ENCODE measurements at places on chromosomes 1 and 21.

DNA sequence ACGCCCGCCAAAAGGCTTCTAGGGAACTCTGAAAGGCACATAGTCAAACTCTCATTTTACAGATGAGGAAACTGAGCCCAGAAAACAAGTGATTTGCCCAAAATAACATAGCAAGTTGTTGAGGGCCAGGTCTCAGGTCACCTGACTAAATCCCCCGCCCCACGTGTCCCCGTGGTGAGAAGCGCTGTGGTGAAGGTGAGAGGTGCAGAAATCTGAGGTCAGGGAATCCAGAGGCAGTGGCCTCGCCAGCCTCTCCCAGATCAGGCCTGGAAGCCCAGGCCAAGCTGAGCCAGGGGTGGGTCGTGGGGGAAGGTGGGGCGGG, 5.1 kb downstream of the HDGF start:
- no peak for DNase-seq

DNA sequence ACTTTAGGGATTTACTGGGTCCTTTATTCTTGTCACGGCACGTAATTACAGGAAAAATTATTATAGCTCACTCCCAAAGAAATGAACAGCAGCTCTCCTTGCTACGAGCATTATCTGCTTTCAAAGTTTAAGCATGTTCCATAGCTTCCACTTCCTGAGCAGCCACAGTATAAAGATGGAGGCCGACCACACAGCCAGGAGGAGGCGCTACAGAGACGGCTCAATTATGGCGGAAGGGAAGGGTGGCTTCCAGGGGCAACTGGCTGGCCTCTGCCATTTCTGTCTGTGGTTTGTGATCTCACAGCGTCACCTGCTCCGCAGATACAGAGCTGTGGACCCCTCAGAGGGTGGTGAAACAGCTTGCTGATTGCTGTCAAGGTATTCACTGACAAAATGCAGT, 212.3 kb upstream of the GREM2 start:
- DNase-seq, result no peak

DNA sequence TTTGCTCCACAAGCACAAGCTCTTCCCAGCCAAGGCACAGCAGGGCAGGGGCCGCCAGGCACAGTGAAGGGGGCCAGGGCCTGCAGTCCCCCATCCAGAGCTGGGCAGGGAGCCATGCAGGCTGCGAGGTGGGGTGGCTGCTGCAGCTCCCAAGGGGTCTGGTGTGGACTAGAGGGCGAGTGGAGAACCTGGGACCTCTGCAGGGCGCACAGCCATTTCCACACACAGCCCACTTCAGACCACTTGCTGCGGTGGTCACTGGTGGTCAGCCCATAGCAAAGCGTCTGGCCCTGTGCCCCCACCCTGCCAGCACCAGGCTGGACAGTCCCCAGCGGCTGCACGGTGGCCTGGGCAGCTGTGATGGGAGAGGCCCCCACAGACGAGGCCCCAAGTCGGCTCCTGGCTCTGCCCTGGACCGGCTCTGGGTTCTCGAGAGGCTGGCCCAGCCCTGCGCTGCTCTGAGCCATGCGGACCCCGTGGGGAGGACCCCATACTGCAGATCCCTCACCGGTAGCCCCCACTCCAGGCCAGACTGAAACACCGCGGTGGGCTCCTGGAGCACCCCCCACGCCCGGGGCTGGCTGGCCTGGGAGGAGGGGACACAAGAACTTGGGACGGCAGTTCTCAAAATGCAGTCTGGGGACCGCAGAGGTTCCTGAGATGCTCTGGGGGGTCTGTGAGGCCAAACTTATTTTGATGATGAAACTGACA, 47.1 kb upstream of the COL6A2 start:
- no peak for DNase-seq

GRCh38 chr21:43211760-43212115, 42.9 kb downstream of the CRYAA start:
- no peak for DNase-seq

DNA sequence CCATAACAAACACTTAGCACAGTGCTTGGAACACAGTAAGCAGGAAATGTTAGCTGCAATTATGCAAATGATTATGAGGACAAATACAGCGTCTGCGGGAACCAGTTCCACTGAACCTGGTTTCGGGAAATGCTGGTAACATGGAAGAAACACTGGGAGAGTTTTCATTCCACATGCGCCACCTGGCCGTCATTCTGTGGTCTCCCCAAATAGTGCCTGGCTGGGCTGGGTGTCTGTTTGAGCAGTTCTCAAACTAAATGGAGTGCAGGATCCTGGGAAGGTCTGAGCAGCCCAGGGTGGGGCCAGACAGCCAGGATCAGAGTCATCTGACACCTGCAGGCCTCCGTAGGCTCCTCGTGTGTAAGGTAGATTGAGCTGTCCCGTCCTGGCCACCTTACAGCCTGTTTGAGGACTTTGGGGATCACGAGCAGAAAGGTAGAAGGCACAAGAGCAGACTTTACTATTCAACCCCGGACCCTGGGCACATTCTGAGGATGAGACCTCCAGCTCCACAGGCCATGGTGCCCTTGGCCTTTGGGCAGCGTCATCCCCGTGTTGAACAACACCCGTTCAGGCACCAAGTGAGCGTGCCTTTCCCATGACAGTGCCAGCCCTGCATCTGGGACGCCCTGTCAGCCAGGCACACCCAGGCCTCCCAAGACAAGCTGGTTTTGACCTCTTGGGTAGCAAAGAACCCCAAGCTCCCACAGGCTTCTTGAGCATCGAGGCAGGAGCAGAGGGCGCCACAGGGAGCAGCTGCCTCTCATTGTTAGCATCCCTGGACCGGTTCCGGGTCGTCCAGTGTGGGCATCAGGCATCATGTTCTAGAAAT, 101.9 kb downstream of the PRDM2 start:
- DNase-seq, result no peak

GRCh38 chr1:238954865-238955264, 431.5 kb upstream of the CHRM3 start:
- no peak for DNase-seq

GRCh38 chr1:35715568-35716002, 3.1 kb downstream of the C1orf216 start:
- DNase-seq, result peak; percentile 58

DNA sequence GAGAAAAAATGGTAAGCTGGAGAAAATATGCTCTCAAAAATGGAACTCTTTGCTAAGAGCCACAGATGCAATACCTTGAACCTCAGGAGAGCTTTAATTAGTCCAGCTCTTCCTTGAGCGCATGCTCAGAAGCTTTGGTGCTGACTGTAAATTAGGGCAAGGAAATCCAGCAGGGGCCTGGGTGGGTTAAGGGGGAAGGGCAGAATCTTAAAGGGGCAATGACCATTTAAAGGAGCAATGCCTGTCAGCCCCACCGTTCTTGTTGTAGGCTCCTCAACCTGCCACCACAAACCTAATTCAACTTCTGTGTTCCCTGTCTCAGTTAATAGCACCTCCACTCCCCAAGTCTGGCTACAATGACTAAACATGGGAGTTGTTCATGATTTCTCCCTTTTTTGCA, 6.8 kb upstream of the SLC22A15 start:
- DNase-seq, result no peak

GRCh38 chr1:25917996-25918395, 11.8 kb upstream of the STMN1 start:
- DNase-seq, result no peak

- no peak for DNase-seq
These were observed 6.3 kb downstream of the SLAMF1 start for GRCh38 chr1:160640359-160641123.

DNA sequence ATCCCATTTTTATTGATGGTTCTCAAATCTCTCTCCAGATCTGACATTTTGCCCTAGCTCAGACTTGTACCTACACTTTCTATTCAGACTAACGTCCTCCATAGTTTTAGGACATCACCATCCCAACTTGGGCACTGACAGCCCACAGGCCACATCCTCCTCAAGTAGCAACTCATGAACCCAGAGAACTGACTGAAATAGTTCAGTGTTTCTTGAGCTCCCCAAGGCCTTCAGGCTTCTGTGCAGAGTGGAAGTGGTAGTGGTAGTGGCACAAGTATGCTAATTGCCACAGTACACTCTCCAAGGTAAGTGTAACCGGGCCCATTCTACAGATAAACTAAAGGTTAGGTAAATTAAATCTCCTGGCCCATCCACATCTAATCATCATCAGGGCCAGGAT, 112.6 kb downstream of the SLC45A1 start:
- DNase-seq, result no peak

DNA sequence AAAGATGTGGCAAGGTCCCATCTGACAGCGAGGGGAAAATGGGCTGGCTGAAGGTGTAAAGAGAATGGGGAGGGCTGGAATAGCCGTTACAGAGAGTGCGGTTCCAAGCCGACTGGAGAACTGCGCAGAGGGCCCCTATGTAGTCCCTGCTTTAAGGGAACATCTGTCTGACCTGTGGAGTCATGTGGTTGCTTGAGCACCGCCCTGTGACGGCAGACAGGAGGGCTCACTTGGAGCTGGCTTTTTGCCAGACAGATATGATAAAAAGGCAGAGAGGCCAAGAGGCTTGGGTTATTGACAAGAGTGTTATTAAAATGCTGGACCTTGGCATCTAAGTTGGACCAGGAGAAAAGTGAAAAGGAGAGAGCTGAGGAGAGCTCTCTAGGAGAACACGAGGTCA, 5.9 kb upstream of the PTPRF start:
- no peak for DNase-seq

DNA sequence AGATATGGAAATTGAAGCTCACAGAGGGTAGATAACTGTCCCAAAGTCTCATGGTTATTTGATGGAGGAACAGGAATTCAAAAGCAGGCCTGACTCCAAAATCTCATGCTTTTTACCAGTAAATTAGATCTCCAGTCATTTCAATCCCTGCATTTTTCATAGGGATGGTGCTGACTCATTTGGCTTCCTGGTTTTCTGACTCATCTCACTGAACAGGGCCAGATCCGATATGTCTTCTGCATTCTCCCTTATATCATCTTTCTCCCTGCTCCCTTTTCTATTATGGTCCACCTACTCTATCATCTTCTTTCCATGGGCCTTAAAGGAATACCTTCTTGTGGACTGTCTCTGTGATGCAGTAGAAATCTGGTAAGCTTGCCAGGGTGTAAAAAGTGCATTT, 187.2 kb downstream of the FGGY start:
- DNase-seq, result peak; percentile 14

DNA sequence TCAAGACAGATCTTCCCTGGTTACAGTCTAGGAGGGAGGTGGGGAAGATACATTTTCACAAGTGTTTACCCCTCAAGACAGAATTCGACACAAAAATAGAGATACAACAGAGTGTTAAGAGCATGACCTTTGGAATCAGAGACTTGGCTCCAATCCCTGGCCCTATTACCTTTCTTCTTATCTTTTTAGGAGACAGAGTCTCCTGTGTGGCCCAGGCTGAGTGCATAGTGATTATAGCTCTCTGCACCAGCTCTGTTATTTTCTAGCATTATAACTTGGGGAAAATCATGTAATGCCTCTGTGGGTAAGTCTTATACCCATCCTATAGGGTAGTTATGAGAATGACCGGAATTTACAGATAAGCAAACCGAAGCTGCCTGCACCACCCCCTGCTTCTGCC, 9.8 kb downstream of the NIPAL3 start:
- DNase-seq, result no peak

DNA sequence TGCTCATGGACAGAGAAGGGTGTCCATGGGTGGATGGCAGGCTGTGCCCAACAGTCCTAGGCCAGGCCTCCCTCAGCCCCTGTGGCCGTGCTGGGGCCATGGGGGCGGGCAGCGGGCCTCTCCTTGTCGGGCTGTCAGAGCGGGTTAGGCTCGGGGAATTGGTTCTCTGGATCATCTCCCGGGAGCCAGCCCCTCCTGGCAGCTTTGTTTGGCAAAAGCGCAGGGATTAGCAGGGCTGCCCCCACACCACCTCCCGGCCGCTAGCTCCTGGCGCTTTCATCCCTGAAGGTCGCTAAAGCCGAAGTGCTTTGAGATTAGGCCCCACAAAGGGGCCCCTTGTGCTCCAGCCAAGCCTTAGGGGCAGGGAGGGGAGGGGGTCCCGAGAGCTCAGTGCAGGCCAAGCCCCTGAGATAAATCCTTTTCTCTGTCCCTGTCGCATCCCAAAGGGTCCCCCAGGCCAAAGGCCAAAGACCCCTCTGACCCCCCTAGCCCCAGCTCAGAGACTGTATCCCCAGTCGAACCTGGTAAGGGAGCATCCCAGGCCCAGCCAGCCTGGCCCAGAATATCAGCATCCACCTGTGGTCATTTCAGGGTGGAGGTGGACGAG, 9.8 kb upstream of the DMBX1 start:
- no peak for DNase-seq

DNA sequence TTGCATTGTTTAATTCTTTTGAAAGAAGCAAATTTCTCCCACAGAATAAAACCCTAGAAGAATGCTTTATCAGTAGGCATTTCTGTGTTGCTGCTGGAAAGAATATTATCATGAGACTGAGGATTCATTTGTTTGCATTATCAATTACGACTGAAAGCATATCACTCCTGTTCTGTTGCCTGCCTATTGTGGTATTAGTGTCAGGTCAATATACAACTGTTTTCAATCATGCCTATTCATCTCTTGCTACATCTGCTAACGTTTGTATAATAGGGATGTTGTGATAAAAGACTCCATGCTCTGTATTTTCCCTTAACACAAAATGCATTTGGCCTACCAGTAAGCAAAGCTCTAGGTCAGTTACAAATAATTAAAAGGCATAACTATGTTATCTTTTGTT, 221.5 kb downstream of the PTPRC start:
- DNase-seq, result no peak

DNA sequence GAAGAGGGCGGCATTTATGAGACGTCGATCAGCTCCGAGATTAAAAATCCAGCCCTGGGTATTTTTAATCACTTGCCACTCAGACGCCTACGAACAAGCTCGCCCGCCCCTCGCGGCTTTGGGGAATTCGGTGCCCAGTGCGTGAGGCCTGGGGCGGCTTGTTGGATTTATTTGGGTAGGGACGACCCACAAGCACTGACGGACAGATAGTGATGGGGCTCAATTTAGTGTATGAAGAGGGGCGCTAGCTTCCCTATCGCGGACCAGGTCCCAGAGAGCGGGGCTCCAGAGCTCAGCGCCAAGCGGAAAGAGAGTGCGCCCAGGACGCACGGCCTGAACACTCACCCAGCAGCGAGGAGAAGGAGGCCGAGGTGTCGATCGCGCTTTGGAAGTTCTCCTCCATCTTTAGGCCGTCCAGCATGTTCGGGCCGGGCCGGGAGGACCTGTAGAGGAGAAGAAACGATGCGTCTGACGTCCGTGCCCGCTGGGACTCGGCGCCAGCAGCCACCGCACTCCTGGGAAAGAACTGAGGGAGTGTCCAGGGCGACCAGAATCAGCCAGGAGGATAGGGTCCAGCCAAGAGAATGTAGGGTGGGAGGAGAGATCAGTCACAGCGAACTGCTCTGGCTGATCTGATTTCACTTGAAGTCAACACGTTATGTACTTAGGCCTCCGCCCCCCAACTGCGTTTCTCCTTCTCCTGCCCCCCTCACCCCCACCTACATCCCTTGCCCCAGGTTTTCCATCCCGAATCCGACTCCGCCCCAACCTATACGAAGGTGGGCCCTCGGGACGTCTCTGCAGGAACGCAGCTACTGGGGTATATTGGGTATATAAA, 1.2 kb downstream of the LMX1A start:
- DNase-seq, result no peak

Measured in heart right ventricle (tissue), 16 donors.